PC-3 (cell line): ENCODE measurements at places on chromosomes 2 and 18. TPM values are rescaled to one million over a fixed set of nuclear protein-coding genes. Genes with fewer than 3 reads are reported as not detected.

Gene COL3A1
- 0.23 and 0.36 TPM in 2 replicates for total RNA-seq

Gene ADCYAP1
- 0.36 TPM in 1 of 2 replicates, not detected in the other for total RNA-seq

Gene FBXO48
- 0.52 and 0.91 TPM in 2 replicates for total RNA-seq

Gene TRIP12
- 113 and 147 TPM in 2 replicates for total RNA-seq

Gene PARD6G
- total RNA-seq: 5.1 and 5.4 TPM in 2 replicates

Gene GPR45
- total RNA-seq: not detected in 2 replicates

Gene AQP12B
- not detected in 2 replicates for total RNA-seq

Gene OSR1
- 30.6 and 33.5 TPM in 2 replicates for total RNA-seq

Gene FLACC1
- total RNA-seq: 0.26 and 5.9 TPM in 2 replicates

Gene SERPINB11
- total RNA-seq: not detected in 2 replicates

Gene ZNF396
- total RNA-seq: 0.40 and 0.95 TPM in 2 replicates

Gene CCDC74B
- 8.6 and 9.8 TPM in 2 replicates for total RNA-seq

Gene CYP27C1
- 0.36 and 1.2 TPM in 2 replicates for total RNA-seq

Gene UGT1A5
- not detected in 2 replicates for total RNA-seq

Gene FTCDNL1
- 0.11 and 0.52 TPM in 2 replicates for total RNA-seq

Gene UBE2E3
- 66.6 and 95.6 TPM in 2 replicates for total RNA-seq

Gene C2orf92
- 3.0 and 3.3 TPM in 2 replicates for total RNA-seq

Gene MYCN
- not detected in 2 replicates for total RNA-seq

Gene SPOPL
- total RNA-seq: 9.3 and 10.2 TPM in 2 replicates

DNA sequence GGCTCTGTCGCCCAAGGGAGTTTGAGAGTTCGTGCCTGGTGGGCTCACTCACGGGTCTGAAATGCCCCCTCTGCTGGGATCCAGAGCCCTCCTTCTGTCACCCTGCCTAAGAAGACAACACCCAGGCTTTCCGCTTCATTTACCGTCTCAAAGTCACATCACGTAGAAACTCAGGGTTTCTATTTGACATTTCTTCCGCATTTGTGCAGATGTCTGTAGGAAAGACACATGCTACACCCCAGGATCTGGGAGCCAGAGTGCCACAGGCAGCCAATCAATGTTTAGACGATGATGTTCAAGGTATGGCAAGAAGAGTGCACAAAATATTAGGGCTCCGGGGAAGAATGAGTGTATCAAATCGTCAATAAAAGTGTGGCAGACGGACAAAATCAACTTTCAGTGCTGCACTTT, 24.4 kb upstream of the ACKR3 start:
- no peak for DNase-seq

DNA sequence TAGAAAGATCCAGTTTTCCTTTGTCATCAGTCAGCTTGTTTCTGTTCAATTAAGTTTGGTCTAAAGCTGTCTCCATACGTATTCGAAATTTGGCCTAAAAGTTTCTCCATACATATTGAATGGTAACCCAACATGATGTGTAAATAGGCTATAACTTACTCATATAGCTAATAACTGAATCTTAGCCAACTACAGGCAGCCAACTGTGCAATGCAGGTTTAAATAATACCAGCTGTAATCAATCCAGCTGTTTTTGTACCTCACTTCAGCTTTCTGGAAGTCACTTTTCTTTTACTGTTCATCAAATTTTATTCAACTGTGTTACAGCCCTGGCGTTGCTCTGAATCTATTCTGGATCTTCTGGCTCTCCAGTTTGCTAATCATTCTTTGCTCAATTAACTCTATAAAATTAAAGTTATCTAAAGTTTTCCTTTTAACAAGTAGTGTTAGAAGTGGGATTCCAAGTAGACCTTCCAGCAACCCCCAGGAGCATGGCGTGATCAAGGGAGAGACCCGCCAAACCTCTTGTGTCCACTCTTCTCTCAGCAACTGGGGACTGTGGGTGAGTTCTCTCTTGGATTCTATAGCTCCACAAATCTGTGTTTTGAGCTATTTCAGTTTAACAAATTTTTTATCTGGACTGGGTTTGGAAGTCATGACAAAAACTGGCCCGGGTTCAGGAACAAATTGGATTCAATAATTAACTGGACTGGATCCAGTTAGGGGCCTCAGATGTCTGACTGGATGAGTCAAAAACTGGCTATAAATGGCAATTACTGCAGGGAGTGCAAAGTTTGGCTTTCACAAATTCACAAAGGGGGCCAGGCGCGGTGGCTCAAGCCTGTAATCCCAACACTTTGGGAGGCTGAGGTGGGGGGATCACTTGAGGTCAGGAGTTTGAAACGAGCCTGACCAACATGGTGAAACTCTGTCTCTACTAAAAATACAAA, 329.7 kb upstream of the ST6GAL2 start:
- DNase-seq: no peak

DNA sequence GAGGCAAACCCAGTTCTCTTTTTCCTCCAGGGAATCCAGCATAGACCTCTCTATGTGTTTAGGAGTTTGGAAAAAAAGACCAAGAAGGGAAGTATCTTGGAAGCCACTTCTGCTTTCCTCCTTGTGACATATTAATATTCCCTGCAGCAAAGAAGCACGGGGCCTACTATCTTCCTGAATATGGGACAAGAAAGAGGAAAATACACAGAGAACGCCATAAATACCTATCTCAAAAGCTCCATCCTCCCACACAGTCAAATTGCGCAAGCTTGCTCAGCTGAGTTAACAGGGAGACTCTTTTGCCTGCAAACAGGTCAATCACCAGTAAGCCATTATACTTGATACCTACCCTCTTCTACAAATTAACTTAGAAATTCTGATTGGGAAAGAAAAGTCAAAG, 16.7 kb upstream of the RAPH1 start:
- DNase-seq: peak; percentile 29

GRCh38 chr2:240507778-240508251, 50.0 kb downstream of the ANKMY1 start:
- no peak for DNase-seq

DNA sequence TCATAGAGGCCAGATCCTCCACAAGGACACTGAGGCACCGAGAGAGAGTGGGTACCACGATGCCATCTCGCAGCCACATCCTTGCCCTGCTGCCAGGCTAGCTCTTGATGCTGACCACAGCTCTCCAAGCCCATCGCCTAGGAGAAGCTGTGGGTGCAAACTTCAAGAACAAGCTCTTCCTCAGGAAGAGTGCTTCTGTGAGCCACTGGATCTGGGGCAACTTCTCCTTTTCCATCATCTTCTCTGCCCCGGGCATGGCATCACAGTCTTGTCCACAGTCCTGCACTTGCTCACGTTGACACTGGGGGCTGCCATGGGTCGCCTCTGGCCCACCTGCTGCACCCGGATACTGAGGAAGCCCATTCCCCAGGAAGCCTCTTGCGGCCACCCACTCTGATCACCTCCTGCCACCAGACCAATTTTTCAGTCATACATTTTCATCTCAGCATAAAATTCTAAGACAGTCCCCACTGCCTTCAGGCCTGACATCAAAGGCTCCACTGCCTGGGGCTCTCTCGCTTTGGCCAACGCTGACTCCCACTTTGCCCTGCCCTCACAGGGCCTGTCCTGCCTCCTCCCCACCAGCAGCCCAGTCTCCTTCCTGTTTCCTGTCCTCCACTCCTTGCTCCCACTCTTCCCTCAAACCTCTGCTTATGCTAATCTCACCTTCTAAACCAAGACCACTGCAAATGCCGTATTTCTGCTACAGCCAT, 243.9 kb downstream of the AFF3 start:
- DNase-seq: no peak

- DNase-seq: no peak
Measured at GRCh38 chr2:30741576-30741975, 65.7 kb downstream of the CAPN13 start.

GRCh38 chr2:111071600-111072171, 49.0 kb upstream of the BCL2L11 start:
- peak; percentile 79 for DNase-seq

DNA sequence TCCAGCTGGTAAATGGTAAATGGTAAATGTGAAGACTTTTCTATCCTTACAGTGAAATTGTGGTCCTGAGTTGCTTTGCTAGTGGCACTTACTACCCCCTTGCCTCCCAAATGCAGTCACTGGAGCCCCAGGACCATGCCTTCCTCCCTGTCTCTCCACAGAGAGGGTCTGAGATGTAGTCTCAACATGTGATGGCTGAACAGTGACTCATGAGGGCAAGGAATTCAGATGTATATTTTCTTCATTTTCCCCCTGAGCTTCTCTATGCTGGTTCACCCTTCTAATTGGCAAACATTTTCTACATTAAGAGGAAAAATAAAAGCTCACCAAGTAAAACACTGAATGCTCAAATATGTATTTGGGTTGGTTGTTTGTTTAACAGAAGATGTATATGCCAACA, 232.0 kb downstream of the SH3BP4 start:
- no peak for DNase-seq

GRCh38 chr2:172995323-172996244, 80.1 kb upstream of the MAP3K20 start:
- peak; percentile 90 for DNase-seq

DNA sequence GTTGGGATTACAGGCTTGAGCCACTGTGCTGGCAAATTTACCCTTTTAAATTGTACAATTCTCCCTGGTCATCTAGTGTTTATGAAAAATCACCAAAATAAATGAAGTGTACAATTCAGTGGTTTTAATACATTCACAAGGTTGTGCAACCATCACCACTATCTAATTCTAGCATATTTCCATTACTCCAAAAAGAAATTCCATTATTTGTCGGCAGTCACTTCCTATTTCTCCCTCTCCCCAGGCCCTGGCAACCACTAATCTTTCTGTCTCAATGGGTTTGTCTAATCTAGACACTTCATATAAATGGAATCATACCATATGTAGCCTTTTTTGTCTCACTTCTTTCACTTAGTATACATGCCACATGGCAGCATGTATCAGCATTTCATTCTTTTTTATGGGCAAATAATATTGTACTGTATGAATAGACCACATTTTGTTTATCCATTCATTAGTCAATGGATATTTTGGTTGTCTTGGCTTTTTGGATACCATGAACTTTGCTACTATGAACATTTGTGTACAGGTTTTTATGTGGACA, 12.6 kb upstream of the POLE4 start:
- DNase-seq: no peak

DNA sequence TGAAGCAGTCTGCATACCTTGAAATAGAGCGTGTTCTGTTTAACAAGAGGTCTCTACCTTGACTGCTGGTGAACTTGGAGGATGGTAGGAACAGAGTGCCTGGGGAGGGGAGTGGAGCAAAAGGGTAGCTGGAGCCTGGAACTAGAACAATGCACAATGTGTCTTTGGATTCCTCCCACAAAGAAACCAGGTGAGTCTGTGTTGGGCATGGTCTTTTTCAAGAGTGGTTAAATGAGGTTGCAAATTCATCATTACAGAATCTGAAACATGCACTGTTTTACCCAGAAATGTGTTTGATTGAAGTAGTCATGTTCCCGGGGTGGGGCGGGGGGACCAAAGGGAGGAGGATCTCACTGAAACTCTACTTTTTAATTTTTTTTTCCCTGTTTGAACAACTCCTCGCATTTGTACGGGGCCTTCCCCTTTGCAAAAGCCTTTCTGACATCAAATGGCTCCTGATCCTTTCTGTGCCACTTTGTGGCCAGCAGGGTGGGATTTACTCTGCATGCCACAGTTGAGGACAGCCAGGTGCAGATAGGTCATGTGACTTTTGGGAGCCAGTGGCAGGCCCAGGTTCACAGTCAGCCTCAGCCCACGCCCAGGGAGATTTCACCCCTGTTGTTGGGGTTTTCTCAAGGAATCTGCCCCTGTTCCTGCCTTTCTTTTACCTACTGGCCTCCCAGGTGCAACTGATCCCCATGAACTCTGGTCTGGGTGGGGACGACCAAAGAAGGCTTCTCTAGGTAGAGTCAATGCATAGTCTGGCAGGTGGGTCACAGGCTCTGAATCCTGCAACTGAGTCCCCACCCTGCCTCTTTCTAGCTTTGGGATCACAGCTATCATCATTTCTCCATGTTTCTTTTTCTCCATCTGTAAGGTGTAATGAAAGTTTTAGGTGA, 28.2 kb downstream of the MYCN start:
- no peak for DNase-seq

GRCh38 chr2:235043762-235044500, 92.1 kb downstream of the SH3BP4 start:
- DNase-seq: no peak

GRCh38 chr18:45850021-45850420, 24.5 kb downstream of the SIGLEC15 start:
- peak; percentile 13 for DNase-seq

GRCh38 chr18:59070181-59070912, 69.3 kb upstream of the SEC11C start:
- DNase-seq: peak; percentile 91

GRCh38 chr18:69128566-69128965, 272.1 kb upstream of the DOK6 start:
- no peak for DNase-seq

DNA sequence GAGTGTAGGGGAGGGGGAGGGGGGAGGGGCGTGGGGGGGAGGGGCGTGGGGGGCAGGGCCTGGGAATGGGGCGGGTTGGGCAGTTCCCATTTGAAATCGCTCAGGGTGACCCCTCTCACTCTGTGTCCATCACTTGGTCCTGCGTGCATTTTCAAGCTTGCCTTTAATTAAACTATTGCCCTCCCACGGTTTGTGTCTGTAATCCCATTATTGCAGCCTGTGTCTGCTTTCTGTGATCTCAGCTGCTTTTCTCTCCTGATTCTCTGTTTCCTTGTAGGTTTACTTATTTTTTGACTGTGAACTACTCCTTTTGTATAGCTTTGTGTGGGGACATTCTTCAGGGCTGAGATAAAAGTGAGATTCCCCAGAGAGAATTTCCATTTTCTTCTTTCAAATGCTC, 1.3 kb downstream of the DCDC2C start:
- DNase-seq: no peak

GRCh38 chr2:84938194-84938879, 32.6 kb upstream of the KCMF1 start:
- DNase-seq: peak; percentile 50

GRCh38 chr18:79380816-79381806, 14.6 kb upstream of the NFATC1 start:
- DNase-seq: peak; percentile 71

- no peak for DNase-seq
Measured at GRCh38 chr2:167602122-167602521, 645.3 kb downstream of the STK39 start.

- DNase-seq: peak; percentile 13
Measured at GRCh38 chr18:34901299-34901698, 139.9 kb upstream of the MAPRE2 start.

GRCh38 chr18:56986829-56987228, 160.1 kb upstream of the BOD1L2 start:
- DNase-seq: no peak

GRCh38 chr18:13136056-13136903, 82.3 kb upstream of the LDLRAD4 start:
- no peak for DNase-seq

DNA sequence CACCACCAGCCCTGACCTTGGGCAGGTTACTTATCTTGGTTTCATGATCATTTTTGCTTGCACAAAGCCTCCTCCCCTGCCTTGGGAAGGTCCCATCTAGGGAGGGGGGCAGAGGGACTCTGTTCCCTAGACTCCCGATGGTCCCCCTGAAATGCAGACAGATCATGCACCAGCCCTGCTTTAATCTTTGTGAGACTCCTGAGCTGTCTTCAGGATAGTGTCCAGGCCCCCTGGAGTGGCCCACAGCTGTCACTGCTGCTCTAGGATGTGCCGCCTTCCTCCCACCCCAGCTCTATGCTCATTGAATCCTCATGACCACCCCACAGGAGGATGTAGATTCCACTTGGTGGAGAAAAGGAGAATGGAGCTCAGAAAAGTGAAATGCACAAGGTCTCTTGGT, 28.0 kb downstream of the PCARE start:
- no peak for DNase-seq

- no peak for DNase-seq
Measured at GRCh38 chr2:169845016-169845415, 17.8 kb downstream of the UBR3 start.

- no peak for DNase-seq
Measured at GRCh38 chr2:1049691-1050090, 99.0 kb downstream of the SNTG2 start.

GRCh38 chr2:71069376-71069775, 928 bp downstream of the NAGK start:
- DNase-seq: no peak
